Stimulated activated naive CD4-positive, alpha-beta T cell (primary cell): ENCODE measurements at places on chromosomes 5 and 9.

DNA sequence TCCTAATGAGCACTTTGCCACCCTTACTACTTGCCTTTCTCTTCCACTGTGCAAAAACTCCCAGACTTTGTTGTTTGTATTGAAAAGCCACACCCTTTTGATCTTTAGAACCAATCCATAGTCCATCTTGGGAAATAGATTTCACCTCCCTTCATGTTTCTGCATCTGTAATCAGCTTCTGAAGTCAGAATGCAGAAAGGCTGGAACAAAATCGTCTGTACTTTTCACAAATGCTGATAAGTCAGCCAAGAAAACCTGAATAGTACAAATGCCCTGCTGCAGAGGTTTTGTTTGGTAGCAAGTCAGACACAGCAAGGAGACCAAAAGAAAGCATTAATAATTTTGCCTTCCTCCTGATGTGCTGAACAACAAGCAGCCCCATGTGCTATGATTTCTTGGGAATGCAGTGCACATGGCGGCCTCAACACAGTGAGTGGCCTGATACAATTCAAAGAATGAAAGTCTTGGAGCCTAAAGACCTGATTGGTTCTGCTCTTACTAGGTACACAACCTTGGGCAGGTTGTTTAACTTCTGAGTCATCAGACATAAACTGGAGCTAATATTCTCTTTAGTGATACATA, 59.2 kb upstream of the STK32A start:
- DNase-seq, result no peak

GRCh38 chr5:137619191-137619870, 116.6 kb downstream of the KLHL3 start:
- no peak for DNase-seq

DNA sequence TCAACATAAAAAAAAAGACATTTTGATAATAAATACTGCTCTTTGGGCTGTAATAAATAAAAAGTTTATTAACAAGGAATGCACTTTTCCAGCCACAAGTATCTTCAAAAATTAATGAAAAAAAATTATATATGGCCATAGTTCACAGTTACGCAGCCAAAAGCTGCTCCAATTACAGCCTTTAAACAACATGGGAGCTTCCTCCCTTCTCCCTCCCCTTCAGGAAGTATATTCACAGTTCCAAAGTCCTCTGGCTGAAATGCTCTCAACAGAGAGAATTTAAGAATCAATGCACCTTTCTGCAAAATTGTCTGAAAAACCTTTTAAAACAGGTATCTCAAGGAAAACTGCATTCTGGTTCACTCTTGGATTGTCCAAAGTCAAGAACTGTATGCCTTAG, 5.9 kb downstream of the PLK2 start:
- no peak for DNase-seq

DNA sequence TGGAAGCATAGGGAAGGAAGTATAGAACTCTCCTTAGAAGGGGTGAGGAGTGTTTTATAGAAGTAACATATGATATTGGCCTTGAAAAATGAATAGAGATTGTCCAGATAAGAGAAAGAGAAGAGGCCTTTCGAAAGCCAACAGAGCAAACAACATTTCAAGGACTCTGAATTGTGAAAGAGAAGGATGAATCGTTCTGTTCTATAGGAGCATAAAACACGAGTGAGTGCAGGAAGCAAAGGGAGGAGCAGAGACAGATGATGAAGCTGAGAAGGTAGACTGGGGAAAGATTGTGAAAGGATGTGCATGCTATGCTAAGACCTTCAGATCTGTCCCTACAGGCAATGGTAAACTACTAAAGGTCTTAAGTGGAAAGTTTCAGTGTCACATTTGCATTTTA, 271.0 kb downstream of the TMEM161B start:
- no peak for DNase-seq

- no peak for DNase-seq
These were observed 35.0 kb downstream of the SLC1A3 start for GRCh38 chr5:36641431-36641830.

GRCh38 chr5:125343015-125343414, 596.6 kb upstream of the ZNF608 start:
- DNase-seq, result no peak

DNA sequence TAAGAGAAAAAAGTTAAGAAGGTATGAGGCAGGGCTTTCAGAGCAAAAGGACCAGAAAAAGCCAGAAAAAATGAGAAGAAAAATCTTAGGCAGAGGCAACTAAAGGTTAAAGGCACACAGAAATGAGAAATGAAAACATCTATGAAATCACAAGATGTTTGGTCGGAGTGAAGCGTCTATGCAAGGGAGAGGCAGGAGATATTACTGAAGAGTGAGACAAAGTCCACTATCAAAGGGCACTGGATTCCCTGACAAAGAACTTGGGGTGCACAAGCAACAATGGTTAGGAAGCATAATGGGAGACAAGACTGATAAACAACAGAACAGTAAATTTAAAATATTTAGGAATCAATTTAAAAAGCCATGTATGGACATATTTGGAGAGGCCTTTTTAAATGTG, 16.9 kb downstream of the PANK3 start:
- DNase-seq, result no peak

- DNase-seq, result peak; percentile 91
These were observed 26.9 kb upstream of the EEIG1 start for GRCh38 chr9:128007566-128008138.

- no peak for DNase-seq
These were observed 41.5 kb upstream of the LARP1 start for GRCh38 chr5:154713615-154714125.

DNA sequence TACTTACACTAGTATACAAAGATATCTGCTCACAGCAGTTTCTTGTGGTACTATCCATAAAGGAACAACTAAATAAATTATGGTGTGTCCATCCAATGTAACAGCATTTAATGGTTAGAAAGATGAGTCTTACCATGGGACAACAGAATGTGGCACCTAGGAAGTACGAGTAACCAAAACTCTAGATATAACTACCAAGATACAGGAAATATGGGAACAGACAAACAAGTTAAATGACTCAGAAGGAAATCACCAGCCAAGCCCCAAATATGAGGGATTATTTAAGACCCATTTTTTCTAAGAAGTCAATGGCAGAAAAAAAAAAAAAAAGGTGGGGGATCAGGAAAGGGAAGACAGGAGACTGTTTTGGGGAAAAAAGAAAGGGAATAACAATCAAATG, 294.8 kb downstream of the PRELID2 start:
- no peak for DNase-seq

GRCh38 chr5:68350176-68350575, 134.6 kb downstream of the PIK3R1 start:
- DNase-seq, result no peak

- no peak for DNase-seq
These were observed 125.5 kb upstream of the ZNF462 start for GRCh38 chr9:106737516-106737915.

DNA sequence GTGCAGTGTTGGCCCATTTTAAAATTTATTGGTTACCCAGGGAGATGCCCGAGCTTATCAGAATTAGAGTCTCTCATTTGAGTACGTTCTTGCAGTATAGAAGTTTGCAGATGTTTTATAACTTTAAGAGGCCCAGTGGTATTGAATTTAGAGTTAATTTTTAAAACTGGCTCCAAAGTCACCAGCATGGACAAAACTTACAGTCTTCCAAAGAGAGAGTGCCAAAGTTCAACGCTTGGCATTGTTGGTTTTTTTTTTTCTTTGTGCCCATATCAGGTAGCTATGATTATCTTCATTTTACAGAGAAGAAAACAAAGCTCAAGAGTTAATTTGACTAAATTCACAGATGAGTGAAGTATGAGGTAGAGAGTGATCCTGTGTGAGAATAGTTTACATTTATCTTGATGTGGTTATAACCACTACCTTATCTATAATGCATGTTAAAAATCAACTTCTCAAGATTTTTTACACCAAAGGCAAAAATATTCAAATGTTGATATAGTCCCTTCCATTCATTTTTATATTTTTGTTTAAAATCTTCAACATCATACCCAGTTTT, 273.7 kb upstream of the DMRT1 start:
- DNase-seq, result no peak

DNA sequence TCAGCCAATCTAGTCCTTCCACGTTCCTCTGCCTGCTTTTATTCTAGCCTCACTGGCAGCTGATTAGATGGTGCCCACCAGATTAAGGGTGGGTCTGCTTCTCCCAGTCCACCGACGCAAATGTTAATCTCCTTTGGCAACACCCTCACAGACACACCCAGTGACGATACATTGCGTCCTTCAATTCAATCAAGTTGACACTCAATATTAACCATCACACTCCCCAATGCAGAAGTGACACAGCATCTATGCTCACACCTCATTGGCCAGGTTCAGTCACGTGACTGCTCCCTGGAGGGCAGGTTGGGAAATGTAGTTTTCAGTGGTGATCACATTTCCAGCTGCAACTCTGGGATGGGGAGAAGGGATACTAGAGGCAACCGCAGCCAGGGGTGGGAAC, 13.0 kb downstream of the SUSD3 start:
- no peak for DNase-seq

- DNase-seq, result no peak
These were observed 47.6 kb downstream of the KLHL3 start for GRCh38 chr5:137688210-137688840.

DNA sequence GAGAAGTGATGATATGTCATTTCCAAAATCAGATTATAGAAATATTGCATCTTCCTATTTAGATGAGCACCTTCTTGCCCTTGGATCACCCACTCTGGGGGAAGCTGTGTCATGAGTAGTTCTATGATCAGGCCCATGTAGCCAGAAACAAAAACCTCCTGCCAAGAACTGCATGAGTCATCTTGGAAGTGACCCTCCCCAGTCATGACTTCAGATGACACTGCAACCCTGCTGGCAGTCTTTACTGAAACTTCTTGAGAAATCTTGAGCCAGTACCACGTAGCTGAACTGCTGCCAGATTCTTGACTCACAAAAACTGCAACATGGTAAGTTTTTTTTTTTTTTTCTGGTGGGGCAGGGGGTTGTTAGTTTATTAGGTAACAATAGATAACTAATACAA, 439.6 kb upstream of the PTGER4 start:
- no peak for DNase-seq

- no peak for DNase-seq
These were observed 275.1 kb downstream of the SLF1 start for GRCh38 chr5:94893412-94894135.

DNA sequence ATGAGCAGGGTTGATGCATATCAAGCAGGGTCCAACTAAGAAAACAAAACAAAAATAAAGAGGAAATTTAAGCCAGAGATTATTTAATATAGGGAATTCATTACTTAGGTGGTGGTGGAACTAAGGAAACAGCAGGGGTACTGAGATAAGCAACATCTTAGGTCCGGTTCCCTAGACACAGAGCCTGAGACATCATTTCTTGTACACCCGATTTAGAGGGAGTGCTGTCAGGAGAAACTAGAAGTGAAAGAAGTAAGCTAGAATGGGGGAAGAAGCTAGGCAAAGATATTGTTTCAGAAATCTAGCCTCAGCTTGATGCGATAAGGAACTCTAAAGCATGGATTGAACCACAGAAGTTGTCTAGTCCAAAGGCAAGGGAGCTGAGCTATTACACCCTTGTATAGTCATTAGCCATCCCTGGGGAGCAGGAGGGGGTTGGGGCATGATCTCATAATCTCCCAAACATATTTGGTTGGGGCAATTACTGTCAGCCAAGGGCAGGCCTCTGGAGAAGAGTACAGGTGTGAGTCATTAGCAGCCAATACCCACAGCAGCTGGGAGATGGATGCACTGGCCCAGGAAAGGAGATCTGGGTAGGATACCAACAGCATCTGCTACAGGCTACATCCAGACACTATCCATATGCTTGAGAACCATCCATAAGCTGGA, 194.5 kb downstream of the ARL15 start:
- no peak for DNase-seq

DNA sequence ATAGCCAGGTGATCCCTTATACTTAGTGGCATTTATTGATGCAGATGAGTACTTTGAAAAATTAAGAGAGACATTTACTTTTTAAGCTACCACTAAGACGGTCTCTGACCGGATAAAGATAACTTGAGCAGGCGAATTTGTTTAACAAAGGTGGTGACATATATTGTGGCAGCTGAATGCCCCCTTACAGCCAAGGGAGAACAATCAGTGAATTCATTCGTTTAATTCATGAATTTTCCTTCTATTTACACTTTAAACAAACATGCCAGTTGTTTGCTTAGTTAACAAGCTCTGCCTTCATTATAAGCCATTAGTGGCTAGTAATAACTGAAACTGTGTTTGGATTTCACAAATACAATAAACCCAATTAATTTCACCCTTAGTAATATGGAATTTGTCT, 187.1 kb downstream of the AOPEP start:
- no peak for DNase-seq

GRCh38 chr5:121988488-121988887, 26.7 kb downstream of the SRFBP1 start:
- no peak for DNase-seq

- no peak for DNase-seq
These were observed 8.7 kb downstream of the NREP start for GRCh38 chr5:111748304-111748763.

- peak; percentile 67 for DNase-seq
These were observed 30.4 kb downstream of the JADE2 start for GRCh38 chr5:134555890-134556311.

- peak; percentile 27 for DNase-seq
These were observed 525 bp upstream of the AK3 start for GRCh38 chr9:4741365-4742089.
